CD4-positive, alpha-beta T cell treated with Interleukin-1 beta for 1 hour (primary cell): ENCODE measurements at places on chromosomes 7 and 10.
A peak's percentile ranks its signal among the peaks of the same experiment; 100 is the strongest.

DNA sequence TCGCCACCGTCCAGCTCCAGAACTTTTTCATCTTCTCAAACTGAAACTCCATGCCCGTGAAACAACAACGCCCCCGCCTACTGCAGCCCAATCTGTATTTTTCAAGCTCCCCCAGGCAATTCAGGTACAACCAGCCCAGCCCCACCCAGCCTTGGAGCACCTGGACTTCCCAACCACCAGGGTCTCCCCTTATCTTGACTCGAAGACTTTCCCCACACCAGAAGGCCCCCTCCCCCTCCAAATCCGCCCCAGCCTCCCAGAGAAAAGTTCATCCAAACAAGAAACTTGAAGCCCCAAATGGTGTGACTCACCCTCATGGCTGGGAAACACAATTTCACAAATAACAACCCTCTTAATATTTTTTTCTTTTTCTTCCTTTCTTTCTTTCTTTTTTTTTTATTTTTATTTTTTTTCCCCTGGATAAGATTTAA, 10.6 kb downstream of the ZCCHC24 start:
- no peak for DNase-seq

DNA sequence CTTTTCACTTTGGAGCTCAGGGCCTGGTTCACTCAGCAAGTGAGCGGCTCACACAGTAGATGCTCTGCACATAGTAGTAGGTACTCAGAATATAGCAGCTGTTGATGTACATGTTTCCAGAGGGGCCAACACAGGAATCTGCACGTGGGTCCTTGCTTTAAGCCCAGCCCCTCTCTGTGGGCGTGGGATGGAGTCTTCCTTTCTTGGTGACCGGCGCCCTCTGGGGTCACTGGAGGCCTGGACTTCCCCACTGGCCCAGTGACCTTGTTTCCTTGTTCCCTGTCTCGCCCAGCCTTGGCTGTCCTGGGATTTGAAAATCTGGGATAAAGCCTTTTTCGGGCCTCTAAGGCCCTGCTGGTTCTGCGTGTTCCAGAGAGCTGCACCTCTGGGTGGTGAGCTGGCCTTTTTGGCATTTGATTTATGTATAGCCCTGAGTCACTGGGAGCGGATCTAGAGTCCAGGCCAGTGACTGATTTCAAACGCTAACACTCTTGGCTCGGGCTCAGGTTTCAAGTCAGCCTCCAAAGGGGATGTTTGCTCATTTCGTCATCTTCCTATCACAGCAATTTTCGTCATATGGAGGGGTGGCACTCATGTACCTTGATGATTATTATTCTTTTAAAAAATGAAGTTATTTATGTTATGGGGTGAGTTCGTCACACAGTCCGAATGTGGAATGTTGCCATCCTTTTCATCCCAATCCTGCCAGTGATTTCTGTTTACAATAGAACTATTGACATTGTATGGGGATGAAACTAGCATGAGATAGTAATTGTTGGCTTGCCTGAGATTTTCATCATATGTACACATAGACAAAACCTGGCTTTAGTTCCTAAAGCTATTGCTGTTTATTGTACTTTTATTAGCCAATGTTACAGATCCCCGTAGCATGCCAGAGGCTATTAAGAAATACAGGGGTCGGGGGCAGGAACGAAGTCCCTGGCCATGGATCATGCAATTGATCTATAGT, 65.5 kb downstream of the CUX1 start:
- no peak for DNase-seq

- DNase-seq, result no peak
Measured at GRCh38 chr10:21831986-21832820, 171.3 kb downstream of the DNAJC1 start.

GRCh38 chr10:50740293-50740648, 535 bp downstream of the ASAH2B start:
- peak; percentile 10 for DNase-seq

DNA sequence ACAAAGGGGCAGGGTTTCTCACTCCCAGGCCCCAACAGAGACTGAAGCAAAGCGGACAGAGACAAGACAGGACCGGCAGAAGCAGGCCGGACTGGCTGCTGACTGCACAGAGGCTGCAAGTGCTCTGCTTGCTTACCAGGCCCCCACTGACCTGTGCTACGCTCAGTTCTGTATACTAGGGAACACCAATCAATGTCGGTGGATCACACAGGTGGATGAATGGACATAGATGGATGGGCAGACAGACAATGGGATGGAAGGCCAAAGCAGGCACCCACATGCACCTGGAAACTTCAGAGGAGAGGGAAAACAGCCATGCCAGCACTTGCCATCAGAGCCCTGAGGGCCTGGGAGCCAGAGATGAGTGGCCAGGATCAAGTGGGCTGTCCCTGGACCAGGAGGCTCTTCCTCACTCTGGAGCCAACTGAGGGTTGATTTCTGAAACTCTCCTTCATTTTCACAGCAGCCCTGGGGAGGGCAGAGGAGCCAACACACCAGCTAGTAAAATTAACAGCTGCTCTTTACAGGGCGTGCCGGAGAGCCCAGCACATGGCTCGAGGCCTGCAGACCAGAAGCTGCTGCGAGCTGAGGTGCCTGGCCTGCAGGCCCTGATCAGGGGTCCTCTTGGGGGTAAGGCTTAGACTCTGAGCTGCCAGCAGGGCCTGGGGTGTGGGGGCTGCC, 243.6 kb downstream of the KCNMA1 start:
- DNase-seq, result no peak

- no peak for DNase-seq
Measured at GRCh38 chr10:124546055-124546369, 84.4 kb downstream of the LHPP start.

DNA sequence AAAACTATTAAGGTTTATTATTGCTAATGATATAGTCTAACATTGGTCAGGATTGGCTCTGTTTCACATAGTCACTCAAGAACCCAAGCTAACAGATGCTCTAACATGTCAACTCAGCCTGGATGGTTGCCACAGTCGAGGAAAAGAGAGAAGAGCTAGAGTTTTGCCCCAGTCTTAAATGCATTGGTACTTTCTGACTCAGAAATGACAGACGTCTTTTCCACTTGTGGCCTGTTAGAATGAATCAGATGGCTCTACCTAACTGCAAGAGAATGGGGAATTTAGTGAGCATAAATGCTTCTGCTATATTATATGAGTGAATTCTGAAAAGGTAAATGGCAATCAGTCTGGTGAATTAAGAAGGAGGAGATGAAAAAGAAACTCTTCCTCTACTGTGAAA, 13.9 kb downstream of the HECTD2 start:
- DNase-seq, result no peak

DNA sequence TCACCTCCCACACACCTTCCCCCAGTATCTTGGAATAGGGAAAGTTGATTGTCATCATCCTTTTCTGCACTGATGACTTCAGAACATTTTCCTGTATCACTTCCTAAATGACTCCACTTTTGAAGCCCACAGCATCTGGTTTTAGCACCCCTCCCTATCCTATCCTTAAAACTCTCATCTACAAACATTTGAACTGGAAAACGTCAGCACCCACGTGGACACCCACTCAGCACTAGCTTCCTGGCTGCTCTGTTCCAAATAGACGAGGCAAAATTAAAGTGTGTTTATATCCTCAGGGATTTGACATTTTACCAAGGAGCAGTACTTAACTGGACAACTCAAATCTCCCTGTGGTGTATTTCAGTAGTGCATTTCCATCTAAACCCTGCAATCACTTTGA, 73.9 kb downstream of the REEP3 start:
- DNase-seq, result no peak

- DNase-seq, result no peak
Measured at GRCh38 chr10:99115703-99116102, 119.9 kb downstream of the HPSE2 start.

GRCh38 chr7:102819151-102819550, 70.4 kb downstream of the FAM185A start:
- no peak for DNase-seq

GRCh38 chr10:111836571-111836970, 347.0 kb downstream of the GPAM start:
- DNase-seq, result no peak
